Stimulated activated memory B cell treated with anti-CD40 and anti-IgM and Interleukin-4, amounts not matched to agents 10 μg/mL and 1 μg/mL and 100 μg/mL, for 72 hours (primary cell): ENCODE measurements at places on chromosomes 5 and 9.

- no peak for ATAC-seq
These were observed 46.3 kb downstream of the NNT start for GRCh38 chr5:43649256-43649655.

DNA sequence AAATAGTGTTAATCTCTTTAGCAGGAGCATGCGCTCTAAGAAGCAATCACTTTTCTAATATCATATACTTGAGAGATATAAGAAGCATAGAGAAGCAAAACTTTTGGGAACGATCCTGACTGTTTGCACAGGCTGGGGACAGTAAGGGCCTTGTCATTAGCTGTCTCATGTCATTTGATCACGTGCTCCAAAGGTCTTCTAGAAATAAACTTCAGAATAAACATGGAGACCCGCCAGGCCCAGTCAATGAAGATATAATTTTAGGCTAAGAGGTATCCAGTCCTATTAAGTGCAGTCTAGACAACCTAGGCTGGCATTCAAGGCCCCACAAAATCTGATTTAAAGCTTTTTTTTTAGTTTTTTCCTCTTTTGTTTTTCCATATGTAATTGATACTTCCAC is 111.0 kb upstream of the APC start:
- ATAC-seq = no peak

GRCh38 chr9:91884696-91885687 is 65.0 kb downstream of the ROR2 start:
- ATAC-seq = no peak

GRCh38 chr9:130768265-130768664 is 66.8 kb upstream of the ABL1 start:
- ATAC-seq = no peak

DNA sequence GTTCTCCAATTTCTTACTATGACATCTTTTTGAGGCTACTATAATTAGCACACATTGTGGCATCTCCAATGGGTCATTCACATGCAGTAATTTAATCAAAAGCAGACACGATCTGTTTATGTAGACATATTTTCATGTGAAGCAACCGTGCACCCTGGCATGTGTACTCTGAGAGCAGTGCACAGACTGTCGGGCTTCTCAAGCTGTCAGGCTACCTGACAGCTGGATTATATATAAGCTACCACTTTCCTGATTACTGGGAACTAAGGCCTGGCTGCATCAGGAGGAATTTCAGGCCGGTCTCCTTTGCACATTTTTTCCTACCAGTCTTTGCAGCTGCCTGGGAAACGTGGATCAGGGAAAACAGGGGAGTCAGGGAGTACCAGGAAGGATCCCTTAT is 197.5 kb downstream of the MAPKAP1 start:
- no peak for ATAC-seq
